ENCODE measurements at places on chromosomes 16 and 17. TPM values are rescaled to one million over a fixed set of nuclear protein-coding genes. Genes with fewer than 3 reads are reported as not detected.

HOXB13 gene
- not detected for total RNA-seq

CLDN6 gene
- total RNA-seq: 0.15 TPM

IL17C gene
- total RNA-seq: not detected

RNF157 gene
- 2.5 TPM for total RNA-seq

OR3A2 gene
- not detected for total RNA-seq

All from bronchus fibroblast of lung (primary cell).